Ureter (tissue), 1 donor: ENCODE measurements at places on chromosomes 6 and 20. TPM values are rescaled to one million over a fixed set of nuclear protein-coding genes. Genes with fewer than 3 reads are reported as not detected.

The TFAP2D gene
- total RNA-seq, result not detected

The ANKRD66 gene
- not detected for total RNA-seq

The UBD gene
- total RNA-seq, result 8.8 TPM

The NCOA5 gene
- total RNA-seq, result 30.0 TPM

The MYH7B gene
- 1.4 TPM for total RNA-seq

The SLC22A3 gene
- 8.5 TPM for total RNA-seq

The PDYN gene
- not detected for total RNA-seq
